ENCODE measurements at places on chromosomes 6 and 20.
A peak's percentile ranks its signal among the peaks of the same experiment; 100 is the strongest.

DNA sequence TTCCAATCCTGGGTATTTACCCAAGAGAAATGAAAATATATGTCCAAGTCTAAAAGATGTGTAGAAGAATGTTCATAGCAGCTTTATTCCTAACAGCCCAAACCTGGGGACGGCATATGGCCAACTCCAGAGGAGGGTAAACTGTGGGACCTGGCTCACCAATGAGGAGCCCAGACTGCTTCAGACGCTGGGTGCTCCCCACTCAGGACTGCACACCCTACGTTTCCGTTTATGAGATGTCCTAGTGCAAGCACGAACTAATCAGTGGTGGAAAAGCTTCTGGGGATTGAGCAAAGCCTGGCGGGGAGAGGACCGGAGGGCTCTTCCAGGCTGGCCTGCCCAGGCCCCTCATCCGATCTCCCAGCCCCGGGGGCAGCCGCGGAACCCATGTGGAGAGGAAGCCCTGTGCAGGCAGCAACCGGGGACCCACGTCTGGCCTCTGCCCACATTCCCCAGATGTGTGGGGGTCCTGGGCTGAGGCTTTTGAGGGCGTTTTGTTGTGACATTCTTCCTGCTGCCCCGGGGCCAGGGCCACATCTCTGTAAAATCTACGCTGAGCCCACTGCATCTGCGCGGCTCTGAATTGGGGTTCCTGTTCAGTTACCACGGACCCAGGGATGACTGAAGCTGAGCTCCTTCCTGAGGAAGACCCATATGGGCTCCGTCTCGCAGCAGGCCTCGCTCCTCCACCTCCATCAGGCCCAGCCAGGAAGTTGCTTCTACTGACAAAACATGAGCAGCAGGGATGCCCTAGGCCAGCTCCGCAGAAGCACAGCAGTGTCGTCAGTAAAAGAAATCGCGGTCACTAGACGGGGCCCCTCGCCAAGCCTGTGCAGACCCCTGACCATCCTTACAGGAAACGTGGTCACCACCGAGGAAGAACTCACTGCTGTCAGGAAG lies 188.0 kb downstream of the DLL1 start:
- no peak for DNase-seq

DNA sequence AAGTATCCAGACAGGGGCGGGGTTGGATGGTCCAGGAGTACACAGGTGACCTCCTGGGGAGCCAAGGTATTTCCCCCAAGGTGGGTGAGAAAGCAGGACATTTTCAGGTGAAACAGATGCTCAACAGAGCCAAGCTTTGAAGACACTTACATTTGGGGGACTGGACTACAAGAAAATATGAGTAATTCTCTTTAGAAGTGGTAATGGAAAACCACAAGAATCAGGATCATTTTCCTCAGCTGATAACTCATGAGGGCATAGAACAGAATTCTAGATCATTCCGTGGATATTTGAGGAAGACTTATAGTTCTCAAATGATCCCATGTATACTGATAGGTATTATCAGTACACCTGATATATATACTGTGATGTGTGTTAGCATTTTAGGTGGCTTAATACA lies 89.9 kb downstream of the UST start:
- no peak for DNase-seq

DNA sequence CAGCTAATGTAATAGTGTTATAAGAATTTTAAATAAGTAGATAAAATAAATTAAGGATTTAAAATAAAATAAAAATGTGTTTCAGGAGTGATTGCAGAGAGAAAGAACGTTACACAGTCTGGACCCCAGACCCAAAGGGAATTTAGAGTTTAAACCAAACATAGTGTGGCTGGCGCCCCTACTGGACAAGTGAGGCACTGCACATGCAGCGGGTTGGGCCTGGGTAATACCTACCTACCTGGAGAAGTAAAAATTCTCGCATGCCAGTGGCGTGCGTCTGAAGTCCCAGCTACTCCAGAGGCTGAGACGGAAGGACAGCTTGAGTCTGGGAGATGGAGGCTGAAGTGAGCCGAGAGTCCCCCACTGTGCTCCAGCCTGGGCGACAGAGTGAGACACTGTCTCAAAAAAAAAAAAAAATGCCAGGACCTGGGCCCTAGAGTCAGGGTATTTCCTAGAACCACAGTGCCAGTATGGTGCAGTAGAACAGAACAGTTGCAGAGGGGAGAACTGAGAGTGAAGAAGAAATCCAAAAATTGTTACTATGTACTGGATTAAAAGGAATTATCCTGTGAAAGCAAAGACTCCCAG lies 71.4 kb upstream of the TCF21 start:
- no peak for DNase-seq

DNA sequence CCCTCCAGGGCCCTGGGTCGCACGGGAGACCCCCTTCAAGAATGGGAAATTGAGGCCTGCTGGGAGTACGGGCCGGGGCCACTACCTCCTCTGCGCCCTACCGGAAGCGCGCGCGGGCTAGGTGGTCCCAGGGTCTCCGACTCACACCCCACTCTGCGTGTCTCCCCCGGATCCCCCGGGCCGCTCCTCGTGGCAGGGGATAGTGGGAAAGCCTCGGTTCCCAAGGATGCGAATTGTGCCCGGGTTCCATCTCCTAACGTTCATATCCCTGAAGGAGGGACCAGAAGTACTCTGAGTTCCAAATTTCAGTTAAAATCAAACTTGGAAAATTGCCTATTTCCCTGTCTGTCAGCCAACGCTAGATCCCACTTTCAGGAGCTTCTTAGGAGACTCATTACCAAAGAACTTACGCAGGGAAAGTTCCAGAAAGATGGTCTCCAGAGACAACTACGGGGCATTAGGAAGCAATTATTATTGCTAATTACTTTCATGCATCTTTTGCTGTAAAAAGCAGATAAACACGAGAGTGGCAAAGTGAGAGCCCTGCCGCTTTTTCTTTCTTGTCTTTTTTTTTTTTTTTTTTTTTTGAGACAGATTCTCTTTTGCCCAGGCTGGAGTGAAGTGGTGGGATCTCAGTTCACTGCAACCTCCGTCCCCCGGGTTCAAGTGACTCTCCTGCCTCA lies 858 bp downstream of the FAM83D start:
- peak; percentile 9 for DNase-seq

DNA sequence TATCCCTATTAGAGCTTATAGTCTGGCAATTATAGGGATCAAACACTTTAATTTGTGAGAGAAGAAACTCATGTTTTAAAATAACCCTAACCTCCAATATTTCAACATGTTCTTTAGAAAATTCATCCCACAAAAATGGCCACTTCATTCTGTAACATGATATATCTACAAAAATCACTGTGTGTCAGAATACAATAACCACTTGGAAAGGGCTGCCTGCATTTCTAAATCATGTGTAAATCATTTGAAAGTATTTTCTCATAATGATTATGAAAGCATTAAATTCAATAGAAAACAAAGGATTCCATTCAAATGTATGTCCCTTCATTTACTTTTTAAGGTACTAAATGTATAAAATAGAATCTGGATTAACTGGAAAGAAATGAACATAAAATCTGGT lies 101.4 kb upstream of the NHSL1 start:
- peak; percentile 49 for DNase-seq

- DNase-seq = no peak
Observed at GRCh38 chr20:53613748-53614147, 20.1 kb upstream of the ZNF217 start.

GRCh38 chr6:41040101-41040939 lies 1.3 kb upstream of the UNC5CL start:
- DNase-seq = peak; percentile 83

- DNase-seq = no peak
Observed at GRCh38 chr20:16709017-16709416, 20.8 kb upstream of the SNRPB2 start.

DNA sequence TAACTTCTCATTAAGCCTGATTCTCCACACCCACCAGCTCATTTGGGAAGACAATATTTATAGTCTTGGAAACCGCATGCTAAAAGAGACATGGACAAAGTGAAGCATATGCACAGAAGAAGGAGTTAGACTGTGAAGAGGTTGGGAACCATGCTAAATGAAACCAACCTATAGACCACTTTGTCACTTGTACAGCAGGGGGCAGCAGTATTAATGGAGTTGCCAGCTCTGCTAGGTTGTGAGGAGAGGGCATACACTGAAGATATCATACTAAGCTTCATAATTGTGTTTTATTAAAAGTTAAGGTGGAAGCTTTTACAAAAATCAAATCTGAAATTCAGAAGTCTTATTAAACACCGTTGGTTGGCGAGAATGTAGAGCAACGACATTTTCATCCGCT lies 38.3 kb upstream of the HMGCLL1 start:
- DNase-seq = peak; percentile 70

DNA sequence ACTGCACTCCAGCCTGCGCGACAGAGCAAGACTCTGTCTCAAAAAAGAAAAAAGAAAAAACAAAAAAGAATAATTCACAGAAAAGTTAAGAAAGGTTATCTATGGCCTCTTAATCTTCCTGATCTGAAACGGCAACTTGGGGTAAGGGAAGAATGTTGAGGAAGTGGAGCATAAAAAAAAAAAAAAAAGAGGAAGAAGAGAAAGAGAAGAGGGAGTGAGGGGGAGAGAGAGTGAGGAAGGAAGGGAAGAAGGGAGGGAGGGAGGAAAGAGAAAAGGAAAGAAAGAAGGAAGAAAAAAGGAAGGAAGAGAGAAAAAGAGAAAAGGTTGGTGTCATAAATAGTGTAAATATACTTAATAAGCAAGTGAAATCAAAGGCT lies 68.9 kb upstream of the NCOA3 start:
- no peak for DNase-seq

GRCh38 chr20:60040471-60041162 lies 82.4 kb downstream of the CDH26 start:
- no peak for DNase-seq

GRCh38 chr6:12343122-12343439 lies 52.9 kb downstream of the EDN1 start:
- DNase-seq = no peak

GRCh38 chr6:41651246-41651961 lies 13.1 kb downstream of the MDFI start:
- DNase-seq = no peak

- DNase-seq = peak; percentile 45
Observed at GRCh38 chr6:95431637-95432228, 145.6 kb upstream of the MANEA start.

DNA sequence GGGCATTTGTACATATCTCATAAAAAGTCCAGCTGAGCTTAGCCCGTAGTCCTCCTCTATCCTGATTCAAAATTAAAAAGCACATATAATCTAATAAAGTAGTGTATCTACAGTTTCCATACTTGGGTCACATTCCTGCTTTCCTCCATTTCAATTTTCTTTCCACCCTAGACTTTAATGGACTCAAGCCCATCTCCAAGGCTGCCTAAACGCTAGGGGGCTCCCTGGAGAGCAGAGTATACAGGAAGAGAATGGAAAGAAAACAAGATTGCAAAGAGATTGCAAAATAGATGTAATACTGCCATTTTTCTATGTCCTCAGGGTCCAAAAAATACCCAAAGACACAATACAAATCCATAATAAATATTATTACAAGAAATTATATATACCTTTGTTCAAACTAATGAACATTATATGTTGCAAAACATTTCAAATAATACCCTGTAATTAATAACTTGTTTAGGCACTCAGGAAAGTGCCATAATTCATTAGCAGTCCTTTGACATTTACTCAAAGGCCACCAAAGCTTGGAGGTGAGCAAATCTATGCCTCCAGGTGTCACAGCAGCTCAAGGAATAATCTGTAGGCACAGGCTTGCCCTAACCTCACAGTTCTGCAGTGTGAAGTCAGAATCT lies 2.4 kb upstream of the MCM3 start:
- peak; percentile 81 for DNase-seq

DNA sequence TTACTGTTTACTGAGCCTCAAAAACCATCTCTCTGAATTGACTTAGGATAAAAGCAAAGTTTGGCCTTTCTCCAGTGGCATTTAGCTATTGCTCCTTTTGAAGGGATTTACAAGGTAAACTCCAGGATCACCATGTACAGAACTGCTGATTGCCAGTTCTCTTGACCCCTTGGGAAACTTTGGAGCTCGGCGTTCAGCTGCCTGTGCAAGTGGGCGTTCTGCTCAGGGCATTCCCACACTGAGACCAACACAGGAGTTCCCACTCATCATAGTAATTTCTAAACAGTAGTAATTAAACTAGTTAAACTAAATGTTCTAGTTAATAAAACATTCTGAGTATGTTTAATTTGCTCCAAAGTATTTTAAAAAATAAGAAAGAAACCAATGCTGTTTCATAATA lies 14.9 kb downstream of the KCNQ5 start:
- no peak for DNase-seq

DNA sequence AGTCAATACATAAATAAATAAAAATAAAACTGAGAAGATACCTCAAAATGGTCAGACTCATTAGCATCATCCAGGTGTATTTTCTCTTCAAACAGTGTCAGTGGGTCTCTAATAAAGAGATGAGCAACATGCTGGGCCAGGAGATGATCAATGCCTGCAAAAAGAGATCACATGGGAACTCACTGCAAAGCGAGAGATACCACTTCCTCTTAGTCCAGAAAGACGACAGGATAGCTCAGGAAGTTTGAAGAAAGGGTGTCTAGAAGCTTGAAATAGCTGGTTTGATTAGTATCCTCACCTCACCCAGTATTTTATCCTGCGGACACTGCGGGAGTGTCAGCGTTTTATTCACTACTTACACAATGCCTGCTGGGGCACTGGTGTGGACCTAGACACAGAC lies 38.0 kb downstream of the GCLC start:
- no peak for DNase-seq

- DNase-seq = no peak
Observed at GRCh38 chr6:158646023-158646910, 1.7 kb upstream of the DYNLT1 start.

GRCh38 chr6:20554326-20554725 lies 20.1 kb downstream of the CDKAL1 start:
- DNase-seq = no peak

DNA sequence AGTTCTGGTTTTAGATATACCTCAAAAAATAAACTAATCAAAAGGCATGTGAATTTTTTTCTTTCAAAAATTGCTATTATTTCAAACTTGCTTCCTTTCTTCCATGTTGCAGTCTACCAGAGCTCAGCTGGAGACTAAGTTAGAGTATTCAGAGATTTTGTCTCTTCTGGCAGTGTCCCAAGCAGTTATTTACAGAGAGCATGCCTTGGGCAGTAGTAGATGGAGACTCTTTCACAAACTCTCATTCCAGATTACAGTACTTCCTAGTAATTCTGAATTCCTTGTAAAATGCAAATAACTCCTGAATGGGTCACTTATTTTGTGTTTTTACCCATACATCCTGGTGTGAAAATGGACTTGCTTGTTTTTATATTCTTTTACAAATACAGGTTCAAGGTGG lies 703.4 kb downstream of the EPHA7 start:
- peak; percentile 22 for DNase-seq

GRCh38 chr6:170208651-170209353 lies 82.1 kb downstream of the DLL1 start:
- DNase-seq = no peak

Data from MCF 10A (cell line).